Tongue (tissue), 3 donors: ENCODE measurements at places on chromosomes 1 and 21.

- DNase-seq = peak; percentile 20
Measured at GRCh38 chr1:212700223-212700891, 717 bp upstream of the BATF3 start.

DNA sequence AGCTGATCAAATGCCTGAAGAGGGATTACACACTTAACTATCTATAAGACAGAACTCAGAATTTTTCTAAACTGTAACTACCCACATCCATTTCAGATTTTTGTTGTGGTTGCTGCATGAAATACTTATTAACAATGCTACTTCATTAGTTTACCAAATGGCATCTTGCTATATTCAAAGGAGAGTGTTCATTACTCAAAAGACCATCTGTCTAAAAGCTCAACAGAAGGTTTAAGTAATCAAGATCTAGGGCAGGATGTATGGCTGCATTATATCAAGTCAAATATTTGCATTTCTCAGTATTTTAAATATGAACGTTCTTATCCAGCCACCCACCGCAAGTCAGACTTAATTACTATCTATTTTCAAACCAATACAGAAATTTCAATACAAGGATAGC lies 79.9 kb downstream of the SIPA1L2 start:
- DNase-seq = no peak

GRCh38 chr1:65820983-65821382 lies 28.3 kb downstream of the PDE4B start:
- DNase-seq = no peak

DNA sequence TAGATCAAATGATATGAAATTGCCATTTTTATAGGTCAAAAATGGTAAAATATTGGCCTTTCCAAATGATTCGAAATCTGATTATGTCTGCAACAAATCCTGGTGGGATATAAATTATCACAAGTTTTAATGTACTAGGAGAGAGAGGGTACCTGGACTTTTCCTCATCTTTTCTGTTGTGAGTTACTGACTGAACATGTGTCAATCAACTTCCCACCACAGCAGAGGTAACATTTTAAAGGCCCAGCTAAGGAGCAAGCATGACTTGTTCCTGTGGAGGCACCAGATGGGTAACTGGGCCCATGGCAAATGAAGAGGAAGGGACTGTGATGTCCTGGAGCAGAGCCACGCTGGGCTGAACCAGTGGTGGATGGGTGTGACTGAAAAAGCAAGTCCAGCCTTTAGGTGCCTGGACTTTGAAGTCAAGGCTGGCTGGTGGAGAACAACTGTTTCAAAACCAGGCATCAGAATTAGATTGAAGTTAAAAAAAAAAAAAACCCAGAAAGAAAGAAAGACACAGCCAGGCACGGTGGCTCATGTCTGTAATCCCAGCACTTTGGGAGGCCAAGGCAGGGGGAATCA lies 6.6 kb downstream of the MR1 start:
- DNase-seq = no peak

GRCh38 chr1:15985611-15986297 lies 9.9 kb upstream of the ZBTB17 start:
- DNase-seq = no peak

- DNase-seq = no peak
Measured at GRCh38 chr1:168907053-168907452, 178.0 kb upstream of the DPT start.

GRCh38 chr1:54323324-54323739 lies 82.9 kb downstream of the SSBP3 start:
- DNase-seq = no peak

GRCh38 chr1:157562515-157562914 lies 10.2 kb upstream of the FCRL5 start:
- DNase-seq = no peak

GRCh38 chr1:119914071-119914470 lies 17.8 kb upstream of the ADAM30 start:
- no peak for DNase-seq

GRCh38 chr1:61672376-61672775 lies 52.6 kb downstream of the TM2D1 start:
- DNase-seq = no peak

DNA sequence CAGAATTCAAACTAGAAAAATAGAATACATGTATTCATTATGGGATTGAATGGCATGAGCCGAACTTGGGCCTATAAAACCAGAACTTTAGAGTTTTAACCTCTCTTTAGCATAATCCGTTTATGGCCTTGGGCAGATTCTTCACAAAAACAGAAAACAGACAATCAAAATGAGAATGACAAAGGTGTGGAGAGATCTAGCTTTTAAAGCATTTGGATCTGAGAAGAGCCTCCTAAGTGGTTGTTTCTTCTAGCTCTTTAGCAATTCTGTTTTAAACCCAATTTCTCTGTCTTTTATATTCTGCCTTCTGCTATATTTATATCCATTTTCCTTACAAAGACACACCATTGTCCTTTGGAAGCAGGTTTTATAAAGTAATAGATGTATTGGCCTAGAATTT lies 160.2 kb downstream of the RPS6KC1 start:
- no peak for DNase-seq

- DNase-seq = no peak
Measured at GRCh38 chr1:115473986-115474565, 136.0 kb upstream of the NGF start.

DNA sequence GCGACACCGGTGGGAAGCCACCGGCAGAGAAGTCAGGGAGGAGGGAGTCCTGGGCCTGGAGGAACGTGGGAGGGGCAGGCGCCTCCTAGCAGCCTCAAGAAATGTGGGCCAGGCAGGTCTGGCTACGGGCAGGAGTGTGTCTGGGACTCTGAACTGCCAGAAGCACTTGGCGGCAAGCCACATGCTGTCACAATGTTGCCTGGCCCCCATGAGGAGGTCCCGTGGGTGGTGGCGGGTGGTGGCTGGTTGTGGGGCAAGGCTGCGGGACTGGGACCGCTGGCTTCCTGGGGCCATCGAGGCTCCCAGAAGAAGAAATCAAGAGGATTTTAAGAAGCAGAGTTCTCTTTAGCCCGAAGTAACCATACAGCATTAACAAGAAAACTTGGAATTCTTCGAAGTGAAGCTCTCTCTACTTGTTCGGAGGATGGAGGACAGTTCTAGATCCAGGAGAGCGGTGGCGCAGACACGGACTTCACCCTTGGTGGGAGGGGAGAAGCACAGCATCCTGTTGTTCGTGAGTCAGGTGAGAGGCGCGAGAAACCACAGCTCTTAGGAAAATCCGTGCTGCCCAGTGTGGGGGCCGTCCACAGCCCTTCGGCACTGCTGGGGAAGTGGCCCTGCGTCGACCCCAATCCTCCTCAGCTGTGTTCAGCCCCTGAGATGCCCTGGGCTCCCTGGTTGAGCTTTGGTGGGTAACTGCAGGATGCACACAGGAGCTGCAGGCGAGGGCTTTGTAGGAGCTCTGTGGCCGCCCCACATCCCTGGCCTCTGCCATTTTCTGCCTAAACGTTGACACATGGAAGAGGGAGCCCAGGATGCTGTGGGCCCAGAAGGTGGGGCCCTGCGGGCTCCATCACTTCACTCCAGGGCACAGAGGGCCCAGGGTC lies 12.4 kb downstream of the SKI start:
- DNase-seq = peak; percentile 61

DNA sequence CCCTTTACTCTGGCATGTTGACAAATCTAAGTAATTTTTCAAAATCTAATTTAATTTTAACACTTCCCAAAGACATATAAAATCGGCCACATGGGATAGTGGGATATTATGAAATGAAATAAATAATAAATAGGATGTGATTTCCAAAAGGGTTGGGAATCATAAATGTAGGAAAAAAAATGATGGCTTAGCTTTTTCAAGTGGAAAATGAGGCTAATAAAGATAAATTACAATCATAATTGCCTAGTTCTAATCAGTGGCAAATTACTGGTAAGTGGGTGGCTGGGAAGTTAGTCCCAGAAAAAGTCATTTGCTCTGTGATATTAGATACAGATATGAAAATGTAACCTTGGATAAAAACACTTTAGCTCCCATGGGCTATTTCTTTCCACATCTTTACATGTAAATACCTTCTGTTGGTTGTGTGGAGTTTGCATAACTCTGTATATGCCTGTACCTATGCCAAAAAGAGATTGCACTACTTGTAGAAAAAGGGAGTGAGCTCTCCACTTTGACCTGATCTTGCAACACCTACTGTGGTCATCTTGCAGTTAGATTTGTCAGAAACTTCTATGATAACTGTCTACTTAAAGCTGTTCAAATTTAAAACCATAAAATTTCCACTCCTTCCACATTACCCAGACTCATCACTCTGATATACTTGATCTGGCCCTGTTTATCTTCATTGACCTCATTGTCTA lies 284.6 kb upstream of the KAZN start:
- no peak for DNase-seq

- peak; percentile 36 for DNase-seq
Measured at GRCh38 chr1:55669293-55669692, 454.1 kb upstream of the USP24 start.

DNA sequence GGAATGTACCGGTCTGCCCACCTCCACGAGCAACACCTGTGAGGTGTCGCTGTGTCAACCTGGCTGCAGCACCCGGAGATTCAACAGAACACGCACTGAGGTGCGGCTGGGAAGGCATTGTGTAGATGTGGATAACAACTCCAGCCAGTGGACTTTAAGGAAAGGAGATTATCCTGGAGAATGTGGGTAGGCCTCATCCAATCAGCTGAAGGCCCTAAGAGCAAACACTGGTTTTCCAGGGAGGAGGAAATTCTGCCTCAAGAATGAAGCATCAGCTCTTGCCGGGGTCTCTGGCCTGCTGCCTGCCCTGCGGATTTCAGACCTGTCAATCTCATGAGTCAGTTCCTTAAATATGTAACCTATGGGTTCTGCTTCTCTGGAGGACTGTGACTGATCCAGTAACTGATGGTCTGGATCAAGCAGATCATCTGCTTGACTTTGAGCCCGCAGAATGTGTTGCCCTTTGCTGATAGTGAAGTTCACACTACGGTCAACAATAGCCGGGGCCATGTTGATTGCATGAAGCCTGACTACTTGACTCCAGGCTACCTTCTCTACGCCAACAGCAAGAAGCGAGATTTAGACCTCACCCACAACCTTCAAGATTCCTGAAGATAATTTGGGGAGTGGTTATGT lies 15.9 kb upstream of the PRDM15 start:
- DNase-seq = no peak

GRCh38 chr1:69697340-69697739 lies 129.6 kb downstream of the LRRC7 start:
- no peak for DNase-seq

DNA sequence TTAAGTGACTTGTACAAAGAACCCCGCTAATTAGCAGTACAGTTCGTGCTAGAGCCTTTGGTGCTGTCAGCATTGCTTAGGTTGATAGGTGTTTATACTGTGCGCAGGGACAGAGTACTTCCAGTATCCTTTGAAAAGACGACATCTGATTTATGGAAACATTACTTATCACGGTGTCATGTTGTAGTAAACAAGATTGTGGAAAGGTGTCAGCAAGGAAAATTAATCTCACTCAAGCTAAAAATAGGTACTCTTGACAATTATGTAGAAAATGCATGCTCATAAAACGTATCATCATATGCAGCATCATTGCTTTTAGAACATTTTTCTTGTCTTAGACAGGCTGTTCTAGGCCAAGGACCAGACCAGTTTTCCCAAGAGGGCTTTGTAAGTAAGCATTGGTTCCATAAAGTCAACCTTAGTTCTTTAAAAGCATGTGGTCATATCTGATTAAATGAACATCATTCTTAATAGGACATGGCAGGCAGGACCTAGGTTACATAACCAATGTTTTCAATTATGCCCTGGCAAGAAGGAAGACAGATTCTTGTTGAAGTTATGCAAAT lies 33.0 kb downstream of the SH3BGR start:
- peak; percentile 26 for DNase-seq

DNA sequence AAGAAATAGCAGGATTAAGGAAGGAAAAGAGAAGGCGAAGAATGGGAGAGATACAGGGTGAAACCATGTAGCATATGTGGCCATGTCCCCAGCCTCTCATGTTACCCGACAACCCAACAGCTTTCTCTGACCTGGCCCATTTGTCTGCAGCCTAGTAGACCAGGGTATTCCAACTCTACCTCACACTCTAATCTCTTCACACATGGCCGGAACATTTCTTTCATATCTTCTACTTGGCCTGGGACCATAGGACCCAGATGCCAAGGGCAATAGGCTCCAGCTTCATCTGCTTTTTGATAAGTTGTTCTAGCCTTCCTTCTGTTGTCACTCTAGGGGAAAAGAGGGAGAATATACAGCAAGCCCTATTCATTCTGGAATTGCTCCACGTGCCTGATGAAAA lies 95.0 kb upstream of the DPT start:
- no peak for DNase-seq

GRCh38 chr1:116127123-116127847 lies 16.1 kb downstream of the MAB21L3 start:
- no peak for DNase-seq

DNA sequence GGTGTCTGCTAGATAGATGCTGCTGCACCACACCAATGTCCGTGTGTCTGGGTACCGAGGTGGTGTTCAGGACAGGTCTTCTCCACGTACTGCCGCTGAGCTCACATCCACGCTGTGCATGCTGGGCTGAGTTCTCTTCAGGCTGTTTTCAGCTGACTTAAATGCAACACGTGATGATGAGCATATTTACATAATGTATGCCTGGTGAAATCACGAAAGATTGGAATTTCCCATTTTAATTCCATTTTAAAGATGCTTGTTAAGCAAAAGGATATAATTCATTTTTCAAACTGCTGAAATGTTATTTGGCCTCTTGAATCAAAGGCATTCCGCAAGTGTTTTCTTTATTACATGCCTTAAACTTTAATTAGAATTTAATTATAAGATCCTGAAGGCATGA lies 107.9 kb downstream of the FGGY start:
- DNase-seq = no peak

GRCh38 chr1:43358121-43358745 lies 548 bp upstream of the CDC20 start:
- no peak for DNase-seq

DNA sequence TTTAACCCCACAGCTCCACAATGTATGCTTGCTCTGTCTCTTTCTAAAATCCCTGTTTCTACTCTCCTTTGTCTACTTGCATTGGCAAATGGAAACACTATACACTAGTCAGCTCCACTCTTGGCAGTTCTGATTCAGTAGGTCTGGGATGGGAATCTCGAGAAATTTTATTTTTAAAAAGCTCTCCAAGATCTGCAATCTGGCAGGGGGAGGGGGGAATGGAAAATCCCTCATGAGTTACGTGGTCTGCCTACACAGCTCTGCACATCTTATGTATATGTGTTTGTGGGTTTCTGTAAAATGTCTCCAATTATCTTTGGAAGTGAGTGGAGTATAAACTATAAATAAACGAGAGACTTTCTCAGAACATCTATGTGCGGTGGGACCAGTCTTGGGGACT lies 9.9 kb upstream of the GALNT2 start:
- DNase-seq = no peak
